Urothelium cell line (cell line): ENCODE measurements at places on chromosomes 1 and 21.

DNA sequence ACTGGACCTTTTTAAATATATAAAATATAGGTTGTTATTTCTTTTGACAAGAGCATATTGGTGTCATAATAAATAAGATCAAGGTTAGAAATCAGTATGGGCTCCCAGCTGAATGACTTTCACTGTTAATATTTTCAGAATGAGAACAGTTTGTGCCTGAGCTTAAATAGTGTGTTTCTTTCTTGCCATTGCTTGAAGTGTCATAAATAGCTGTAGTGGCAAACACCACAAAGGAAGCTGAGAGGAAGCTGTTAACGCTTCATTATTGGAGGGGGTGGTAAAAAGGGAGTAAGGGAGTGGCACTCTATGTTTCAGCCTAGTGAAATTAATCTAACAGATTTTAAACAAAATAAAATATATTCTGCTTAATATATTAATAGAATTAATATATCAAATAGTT lies 1089.8 kb upstream of the NCAM2 start:
- DNase-seq, result no peak

GRCh38 chr1:12014141-12014991 lies 4.9 kb upstream of the MIIP start:
- DNase-seq, result no peak

DNA sequence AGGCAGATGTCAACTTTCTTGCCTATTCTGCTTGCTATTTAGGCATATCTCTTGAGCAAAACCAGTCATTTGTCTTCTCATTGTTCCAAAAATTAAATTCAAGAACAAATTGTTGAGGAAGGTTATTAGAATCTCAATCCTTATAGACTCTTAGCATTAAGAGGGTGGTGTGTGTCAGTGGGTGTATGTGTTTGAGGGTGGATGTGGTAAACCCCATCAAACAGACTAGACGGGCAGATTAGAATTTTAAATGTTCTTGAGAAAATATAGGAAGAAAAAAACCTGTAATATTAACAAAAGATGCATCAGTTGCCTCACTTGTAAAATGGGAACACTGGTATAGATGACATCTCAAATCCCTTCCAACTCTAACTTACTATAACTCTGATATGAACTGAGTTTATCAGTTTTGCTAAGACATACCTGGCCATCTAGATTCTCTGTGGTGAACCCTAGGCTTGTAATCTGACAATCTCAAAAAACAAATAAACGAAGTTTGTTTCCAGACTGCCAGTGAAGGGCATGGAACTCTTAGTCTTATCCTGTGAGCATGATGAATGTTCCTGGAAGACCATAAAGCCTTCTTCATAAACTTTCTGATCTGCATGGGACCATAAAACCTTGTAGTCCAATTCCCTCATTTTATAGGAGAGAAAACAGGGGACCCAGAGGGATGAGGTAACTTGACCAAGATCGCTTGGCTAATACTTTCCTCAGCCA lies 176.3 kb upstream of the SGIP1 start:
- DNase-seq, result no peak

DNA sequence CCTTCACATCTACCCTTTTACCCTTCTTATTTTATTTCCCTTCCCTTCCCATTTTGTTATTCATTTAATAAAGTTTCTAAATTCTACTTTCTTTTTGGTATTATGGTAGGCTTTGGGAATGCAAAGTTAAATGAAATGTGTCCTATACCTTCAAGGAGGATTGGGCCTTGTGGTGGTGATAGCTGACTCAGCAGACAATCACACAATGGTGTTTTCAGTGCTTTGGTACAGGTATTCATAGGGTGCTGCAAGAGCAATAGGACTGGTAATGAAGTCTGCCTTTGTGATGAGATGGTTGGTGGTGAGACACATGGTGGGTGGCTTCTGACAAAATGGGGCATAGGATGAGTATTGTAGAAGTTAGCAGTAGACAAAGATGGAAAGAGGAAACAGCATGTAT lies 21.9 kb upstream of the SPAG17 start:
- DNase-seq, result no peak
